ENCODE measurements at places on chromosomes 5 and 9.

DNA sequence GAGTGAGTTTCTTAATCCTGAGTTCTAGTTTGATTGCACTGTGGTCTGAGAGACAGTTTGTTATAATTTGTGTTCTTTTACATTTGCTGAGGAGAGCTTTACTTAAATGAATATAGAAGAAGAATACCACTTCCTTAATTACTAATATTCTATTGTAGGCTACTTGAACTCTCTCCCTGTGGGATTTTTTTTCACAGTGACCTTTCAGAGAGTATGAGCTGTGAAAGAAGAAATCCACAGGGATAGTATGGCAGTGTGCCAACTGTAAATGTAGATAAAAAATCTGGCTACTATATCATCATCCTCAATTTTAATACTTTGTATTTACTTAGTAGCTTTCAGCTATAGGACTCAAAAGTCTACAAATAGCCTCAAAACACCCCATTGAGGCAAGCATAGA, 67.3 kb downstream of the COMMD10 start:
- peak; percentile 17 for DNase-seq

- no peak for DNase-seq
Observed at GRCh38 chr5:139814191-139814601, 18.6 kb downstream of the PSD2 start.

DNA sequence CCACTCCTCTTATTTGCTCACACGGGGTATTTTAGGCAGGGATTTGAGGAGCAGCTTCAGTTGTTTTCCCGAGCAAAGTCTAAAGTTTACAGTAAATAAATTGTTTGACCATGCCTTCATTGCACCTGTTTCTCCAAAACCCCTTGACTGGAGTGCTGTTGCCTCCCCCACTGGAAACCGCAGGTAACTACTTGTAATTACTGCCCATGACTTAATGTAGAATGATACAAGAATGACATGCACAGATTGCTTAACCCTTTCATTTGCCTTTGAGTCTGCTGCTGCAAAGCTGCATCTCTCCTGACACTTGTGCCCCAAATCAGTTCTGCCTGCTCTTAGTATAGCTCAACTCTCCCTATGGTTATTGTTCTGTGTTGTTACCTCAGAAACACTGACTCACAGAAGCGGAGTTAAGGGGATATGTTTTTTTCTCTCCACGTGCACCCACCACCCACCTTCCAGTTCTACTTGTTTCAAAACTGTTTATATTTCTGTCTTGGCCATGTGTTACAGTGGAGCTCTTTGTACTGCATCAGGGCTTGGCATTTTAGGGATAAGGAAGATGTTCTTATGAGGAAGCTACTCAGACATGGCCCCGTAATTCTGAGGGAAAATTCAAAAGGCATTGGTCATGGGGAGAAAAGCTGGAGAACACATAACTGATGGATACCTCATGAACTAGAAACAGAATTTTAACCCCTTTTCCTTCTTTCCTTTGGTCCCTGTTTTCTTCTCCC, 2.3 kb downstream of the ADRB2 start:
- DNase-seq, result peak; percentile 47

GRCh38 chr5:58156973-58157701, 302.7 kb downstream of the PLK2 start:
- DNase-seq, result no peak

DNA sequence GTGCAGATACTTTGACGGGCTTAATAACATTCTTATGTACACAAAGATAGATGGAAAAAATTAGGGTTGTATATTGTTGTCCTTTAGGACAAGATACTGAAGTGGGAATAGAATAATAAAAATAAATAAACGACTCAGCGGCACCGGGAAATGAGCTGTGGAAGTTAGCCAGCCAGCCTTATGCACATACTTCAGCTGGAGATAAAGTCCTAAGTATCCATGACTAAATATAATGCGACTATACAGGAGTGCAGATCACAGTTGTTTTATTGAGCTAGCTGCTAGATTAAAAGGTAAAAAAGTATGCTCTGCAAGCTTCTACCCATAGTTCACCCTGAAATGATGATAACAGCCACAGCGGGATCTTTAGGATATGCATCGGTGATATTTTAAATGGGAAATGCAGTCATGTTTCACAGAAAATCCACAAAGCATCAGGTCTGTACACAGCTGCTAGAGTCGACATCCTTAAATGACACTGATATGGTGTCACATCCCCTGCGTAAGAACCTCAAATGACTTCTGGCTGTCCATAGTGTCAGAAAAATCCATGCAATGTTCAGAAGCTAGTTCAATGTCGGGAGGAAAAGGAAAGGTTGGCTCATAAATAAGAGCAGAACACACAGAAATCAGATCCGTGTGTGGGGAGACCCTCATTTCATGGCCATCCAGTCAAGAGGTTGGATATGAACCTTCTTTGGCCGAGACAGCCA, 392.8 kb upstream of the DAP start:
- no peak for DNase-seq

DNA sequence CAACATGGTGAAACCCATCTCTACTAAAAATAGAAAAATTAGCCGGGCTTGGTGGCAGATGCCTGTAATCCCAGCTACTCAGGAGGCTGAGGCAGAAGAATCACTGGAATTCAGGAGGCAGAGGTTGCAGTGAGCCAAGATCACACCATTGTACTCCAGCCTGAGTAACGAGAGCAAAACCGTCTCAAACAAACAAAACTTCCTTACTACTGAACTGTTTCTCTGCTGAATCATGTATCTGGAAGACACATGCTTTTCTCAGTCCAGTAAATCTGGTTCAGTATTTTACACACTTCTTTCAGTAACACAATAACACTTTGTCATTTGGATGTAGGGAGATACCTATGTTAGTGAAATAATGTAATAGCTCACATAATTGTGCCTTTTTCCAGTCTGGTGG, 7.9 kb downstream of the TRMT10B start:
- no peak for DNase-seq

DNA sequence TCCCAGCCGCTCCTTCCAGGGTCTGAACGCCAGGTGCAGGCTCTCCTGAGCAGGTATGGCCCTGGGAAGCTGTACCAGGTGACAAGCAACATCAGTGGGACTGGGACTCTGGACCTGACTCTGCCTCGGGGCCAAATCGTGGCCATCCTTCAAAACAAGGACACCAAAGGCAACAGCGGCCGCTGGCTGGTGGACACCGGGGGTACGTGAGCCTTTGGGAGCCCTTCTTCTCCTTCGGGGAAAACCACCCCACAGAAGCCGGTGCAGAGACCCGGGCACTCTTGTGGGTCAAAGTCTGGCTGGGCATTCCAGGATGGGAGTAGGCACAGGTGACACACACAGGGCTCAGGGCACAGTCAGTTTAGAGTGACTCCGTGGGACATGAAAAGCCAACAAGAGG, 45.8 kb downstream of the ARHGEF37 start:
- no peak for DNase-seq

DNA sequence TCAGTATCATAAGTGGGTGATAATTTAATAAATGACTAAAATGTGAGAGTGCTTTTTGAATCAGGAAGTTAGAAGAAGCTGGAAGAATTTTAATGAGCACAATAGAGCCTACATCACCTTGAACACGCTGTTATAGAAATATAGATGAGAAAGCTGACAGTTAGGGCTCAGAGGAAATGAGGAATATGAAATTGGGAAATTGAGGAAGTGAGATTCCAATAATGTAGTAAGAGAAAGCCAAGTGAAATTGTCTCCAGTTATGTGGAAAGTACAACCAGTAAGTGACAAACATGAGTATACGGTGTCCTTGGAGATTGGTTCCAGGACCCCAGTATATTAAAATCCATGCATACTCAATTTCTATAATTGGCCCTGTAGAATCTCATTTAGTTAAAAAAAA, 235.9 kb upstream of the FAM174A start:
- DNase-seq, result peak; percentile 64

- DNase-seq, result peak; percentile 47
Observed at GRCh38 chr9:90642570-90643539, at the start of gene DIRAS2. DIRAS2 (minus strand) TSS chr9:90642824; CDS start chr9:90613827, 28,997 bp downstream.

DNA sequence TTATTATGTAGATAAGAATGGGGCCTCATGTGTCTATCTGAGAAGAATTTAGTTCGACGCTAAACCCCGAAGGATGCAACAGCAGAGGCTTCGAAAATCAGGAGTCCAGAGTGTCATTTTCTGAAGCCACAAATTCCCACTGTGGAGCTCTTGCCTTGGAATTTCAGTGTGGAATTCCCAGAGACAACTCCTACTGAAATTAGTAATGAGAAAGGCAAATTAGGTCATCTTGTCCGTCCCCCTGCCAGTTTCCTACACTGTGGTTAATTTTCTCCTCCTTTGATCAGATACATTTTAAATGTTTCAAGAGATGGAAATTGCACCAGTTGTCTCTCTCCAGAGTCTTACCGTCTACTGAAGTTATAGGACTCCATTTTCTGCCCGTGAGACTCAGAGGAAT, 633.6 kb downstream of the BNC2 start:
- no peak for DNase-seq

DNA sequence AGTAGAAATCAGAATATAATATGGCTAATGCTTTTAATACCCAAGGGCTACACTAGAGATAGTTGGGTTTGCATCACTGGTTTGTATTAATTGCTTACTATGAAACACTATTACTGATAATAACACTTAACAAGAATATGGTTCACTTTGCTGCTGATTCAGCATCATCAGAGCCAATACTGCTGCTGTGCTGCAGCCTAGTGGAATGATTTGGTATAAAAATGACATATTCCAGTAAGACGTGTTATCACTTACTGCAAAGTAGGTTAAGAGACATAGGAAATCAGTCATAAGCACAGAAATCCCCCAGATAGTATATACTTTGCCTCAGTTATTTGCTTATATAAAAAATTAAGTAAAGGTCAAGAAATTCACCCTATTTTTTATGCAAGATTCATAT, 2.8 kb downstream of the CDH10 start:
- DNase-seq, result peak; percentile 45

DNA sequence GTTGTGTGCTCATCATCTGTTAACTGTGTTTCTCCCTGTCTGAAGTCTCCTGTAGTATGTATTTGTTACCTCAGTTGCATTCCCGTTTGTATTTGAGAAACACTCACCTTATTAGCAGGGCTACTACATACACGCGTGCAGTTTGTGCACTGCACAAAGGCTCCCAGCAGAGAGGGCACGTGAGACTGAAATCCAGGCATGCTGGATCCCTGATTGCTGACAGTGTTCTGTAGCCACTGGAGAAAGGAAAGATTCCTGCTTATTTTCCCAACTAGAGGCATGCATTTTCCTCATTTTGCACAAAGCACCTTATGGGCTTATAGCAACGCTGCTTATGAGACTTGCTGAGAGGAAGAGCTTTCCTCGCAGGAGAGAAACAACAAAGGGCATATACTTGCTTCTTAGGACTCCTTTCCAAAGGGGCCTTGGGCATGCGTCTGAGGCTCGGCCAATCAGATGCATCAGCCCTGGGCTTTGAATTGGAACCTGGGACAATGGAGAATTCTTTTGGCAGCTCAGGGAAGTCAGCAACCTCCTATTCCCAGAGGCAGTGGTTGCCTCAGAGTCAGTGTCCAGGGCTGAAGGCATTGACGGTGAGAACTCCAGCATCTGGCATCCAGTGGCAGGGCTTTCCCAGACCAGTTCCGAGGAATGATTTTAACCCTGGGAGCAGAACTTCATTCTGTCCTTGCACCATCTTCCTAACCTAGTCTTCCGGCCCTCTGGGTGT, 9.9 kb upstream of the MEGF10 start:
- no peak for DNase-seq

Measured in suppressor macrophage treated with lipopolysaccharide for 4 hours (primary cell).